ENCODE measurements at places on chromosomes 12 and 14.
A peak's percentile ranks its signal among the peaks of the same experiment; 100 is the strongest.

- DNase-seq: no peak
Observed at GRCh38 chr12:132400011-132400641, 70.7 kb upstream of the GALNT9 start.

- no peak for DNase-seq
Observed at GRCh38 chr14:66503532-66503931, 4.4 kb upstream of the GPHN start.

DNA sequence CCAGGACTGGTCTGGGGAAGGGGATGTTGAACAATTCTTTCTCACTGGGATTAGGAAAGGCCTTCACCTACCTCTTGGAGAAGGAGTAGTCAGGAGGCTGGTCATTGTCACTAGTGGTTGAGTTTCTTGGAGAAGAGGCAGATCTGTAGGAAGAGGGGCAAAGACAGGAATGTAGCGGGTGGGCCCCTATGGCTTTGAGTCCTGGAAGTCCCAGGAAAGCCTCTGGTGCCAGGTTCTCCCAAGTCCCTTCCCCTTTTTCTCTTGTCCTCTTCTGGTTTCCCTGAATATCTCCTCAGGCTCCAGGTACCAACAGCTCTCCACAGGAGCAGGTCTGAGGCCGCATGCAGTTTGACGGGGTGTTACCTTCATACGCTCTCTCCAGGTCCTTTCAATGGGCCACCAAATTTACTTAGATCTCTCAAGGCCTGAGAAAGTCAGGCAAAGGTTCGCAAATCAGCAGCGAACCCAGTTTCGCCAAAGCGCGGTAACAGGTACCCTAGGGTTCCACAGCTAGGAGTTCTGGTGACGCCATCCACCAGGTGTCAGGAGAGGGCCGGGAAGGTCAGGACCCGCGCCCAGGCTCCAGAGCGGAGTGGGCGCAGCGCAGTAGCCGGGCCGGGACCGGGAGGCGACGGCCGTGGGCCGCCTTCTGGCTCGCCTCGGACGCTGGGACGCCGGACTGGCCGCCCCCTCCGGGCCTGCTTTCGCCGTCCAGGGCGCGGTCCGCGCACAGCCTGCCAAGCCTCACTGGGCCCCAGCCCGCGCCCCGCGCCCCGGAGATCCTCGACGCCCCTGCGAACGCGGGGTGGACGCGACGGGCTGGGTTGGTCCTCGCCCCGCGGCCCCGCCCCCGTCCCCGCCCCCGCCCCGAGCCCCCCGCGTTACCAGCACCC, 795 bp downstream of the SMAGP start:
- peak; percentile 43 for DNase-seq

- no peak for DNase-seq
Observed at GRCh38 chr12:62963486-62964041, 28.6 kb upstream of the PPM1H start.

DNA sequence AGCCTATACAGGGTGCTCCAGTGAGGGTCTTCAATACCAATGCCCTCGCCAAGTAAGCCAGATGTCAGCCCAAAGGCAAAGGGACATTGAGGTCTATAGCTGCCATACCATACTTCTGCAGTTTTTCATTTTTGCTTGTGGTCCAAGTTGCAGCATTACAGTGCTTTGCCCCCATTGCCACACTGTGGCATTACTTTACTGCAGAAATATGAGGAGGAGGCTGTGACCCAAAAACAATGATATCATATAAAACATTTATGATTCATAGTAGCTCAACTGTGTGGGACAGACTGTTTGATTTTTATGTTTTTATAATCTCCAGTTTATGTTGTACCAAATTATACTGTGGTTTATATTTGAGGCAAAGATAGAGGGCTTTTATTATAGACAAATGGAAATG, 64.1 kb downstream of the KIAA0586 start:
- no peak for DNase-seq

DNA sequence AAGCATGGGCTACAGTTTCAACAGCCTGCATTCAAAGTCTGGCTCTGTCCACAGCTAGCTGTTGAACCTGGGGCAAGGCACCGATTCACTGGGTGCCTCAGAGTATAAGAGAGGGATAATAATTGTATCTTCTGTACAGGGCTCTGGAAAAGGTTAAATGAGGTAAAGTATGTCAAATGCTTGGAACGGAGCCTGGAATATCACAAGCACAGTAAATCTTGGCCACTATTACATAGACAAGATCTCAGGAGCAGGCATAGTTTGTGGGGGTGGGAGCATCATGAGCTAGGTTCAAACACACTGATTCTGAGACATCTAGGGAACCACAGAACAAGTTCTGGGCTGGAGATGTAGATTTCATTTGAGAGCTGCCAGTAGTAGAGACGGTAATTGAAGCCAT, 203.7 kb upstream of the NUDT4 start:
- DNase-seq: no peak

DNA sequence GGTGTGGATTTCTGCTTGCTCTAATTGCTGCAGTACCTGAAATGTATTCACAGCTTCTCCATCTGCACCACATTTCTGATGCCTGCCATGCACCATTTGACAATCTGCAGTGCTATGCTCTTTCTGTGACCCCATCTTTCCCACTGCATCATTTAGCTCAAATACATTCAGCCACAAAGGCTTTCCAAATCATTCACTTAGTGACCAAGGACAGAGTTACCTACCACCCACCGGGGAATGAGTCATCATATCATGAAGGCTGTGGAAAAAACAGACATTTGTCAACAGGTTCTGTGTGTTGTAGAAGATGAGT, 465.5 kb upstream of the ATP2B1 start:
- no peak for DNase-seq

GRCh38 chr14:84095681-84096080, 1434.3 kb upstream of the FLRT2 start:
- DNase-seq: no peak

DNA sequence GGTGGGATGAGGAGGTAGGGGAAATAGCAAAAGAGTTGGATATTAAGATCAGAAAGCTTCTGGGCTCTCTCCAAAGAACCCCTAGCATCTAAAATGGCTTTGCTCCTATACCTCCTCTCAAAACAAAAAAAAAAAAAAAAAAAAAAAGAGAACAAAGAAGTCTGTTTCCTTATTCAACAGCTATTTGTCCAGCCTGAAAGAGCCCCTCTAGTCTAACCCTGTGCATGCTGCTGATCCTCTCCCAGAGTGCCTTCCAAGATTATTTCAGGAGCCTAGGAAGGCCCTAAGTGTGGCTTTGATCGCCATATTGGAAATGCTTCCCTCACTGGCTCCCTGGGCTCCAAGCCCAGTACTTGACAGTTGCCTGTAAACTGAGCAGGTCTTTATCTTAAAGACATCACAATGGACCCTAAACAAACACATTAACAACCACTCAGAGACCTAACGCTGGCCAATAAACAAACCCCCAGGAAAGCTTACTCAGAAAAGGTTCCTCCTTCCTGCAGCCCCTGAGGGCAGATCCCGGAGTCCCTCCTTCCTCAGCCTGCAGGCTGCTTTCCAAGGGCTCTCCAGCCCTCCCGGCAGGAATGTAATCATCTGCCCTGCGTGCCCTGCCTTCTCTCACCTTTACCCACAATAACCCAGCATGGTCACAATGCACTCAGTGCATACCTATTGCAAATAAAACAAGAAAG, 17.4 kb upstream of the COL2A1 start:
- DNase-seq: no peak

GRCh38 chr14:36498938-36499337, 21.1 kb downstream of the NKX2-1 start:
- no peak for DNase-seq

DNA sequence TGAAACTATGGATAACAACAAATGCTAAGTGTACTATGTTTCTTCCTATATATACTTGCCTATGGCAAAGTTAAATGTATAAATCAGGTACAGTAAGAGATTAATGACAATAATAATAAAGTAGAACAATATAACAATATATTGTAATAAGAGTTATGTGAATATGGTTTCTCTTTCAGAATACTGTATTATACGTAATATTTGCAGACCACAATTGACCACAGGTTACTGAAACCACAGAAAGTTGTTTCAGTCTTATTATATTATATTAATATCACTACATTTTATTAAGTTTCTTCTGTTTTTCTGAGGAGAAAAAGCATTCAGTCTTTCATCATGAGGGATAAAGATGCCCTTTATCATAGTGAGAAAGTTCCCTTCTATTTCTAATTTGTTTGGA, 131.2 kb downstream of the EML1 start:
- no peak for DNase-seq

DNA sequence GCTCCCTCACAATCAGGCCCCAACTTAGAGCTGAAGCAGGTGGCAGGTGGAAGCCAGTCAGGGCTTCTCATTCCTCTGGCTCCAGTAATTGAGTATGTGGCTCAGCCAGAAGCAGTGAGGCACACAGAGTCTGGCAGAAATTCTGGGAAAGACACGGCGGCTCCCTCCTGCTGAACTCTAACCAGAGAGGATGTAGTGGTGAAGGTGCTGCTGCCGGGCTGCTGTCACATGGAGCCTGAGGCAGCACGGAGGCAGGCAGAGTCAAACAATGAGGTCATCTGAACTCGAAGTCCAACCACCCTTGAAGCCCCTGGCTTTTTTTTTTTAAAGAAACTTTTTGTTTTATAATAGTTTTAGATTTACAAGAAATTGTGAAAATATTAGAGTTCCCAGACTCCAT, 33.4 kb upstream of the SMOC1 start:
- DNase-seq: no peak

- no peak for DNase-seq
Observed at GRCh38 chr12:89875225-89875624, 166.6 kb upstream of the ATP2B1 start.

DNA sequence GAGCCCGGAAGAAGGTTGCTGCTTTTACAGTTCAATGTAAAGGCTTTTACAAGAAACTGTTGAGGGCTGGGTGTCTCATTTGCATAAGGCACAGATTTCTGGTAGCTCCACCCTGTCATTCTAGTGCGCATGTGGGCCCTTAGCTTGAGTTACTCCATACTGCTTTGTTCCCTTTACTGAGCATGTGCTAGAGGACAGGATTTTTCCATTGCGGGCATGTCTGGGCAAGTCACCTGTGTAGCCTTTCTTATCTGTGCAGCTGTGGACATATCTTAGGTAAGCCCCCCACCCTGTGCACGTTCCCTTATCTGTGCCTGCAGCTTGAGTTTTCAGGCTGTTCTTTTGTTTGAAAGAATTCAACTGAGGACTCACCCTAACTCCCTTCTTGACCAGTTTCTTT, 56.2 kb upstream of the ARHGAP5 start:
- DNase-seq: no peak

GRCh38 chr14:102007916-102008418, 43.6 kb downstream of the DYNC1H1 start:
- DNase-seq: no peak

- no peak for DNase-seq
Observed at GRCh38 chr14:102188187-102188586, 48.5 kb downstream of the WDR20 start.

DNA sequence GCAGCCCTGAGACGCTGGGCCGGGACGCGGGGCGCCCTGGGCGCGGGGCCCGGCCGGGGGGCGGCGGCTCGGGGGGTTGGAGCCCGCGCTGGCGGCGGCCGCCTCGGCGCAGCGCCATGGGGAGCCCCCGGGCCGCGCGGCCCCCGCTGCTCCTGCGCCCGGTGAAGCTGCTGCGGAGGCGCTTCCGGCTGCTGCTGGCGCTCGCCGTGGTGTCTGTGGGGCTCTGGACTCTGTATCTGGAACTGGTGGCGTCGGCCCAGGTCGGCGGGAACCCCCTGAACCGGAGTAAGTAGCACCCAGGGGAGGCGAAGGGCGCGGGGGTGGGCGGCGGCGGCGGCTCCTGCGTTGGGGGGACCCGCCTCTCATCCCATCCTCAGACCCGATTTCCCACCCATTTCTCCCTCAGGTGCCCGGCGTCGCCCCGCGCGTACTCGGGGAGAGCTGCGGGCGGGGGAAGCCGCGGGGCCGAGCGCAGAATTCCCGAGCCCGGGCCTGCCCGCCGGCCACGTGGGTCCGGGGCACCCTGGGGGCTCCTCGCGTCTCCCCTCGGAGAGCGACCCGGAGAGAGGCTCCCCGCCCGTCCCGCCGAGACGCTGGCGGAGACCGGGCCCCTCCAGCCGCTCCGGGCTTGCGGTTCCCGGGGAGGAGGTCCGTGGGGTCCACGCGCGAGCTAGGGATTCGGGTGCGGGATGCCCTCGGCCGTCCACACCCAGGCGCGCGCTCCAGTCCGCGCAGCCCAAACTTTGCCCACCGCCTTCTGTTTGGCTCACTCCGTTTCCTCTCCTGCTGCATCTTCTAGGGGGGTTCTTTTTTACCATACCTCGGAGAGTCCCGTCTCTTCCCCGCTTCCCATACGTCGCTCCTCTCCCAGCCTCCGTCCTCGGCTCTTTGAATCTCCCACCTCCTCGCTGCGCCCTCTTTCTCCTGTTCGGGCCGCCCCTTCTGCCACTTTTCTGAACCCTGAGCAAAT, 807 bp downstream of the B4GALNT3 start:
- DNase-seq: peak; percentile 35

DNA sequence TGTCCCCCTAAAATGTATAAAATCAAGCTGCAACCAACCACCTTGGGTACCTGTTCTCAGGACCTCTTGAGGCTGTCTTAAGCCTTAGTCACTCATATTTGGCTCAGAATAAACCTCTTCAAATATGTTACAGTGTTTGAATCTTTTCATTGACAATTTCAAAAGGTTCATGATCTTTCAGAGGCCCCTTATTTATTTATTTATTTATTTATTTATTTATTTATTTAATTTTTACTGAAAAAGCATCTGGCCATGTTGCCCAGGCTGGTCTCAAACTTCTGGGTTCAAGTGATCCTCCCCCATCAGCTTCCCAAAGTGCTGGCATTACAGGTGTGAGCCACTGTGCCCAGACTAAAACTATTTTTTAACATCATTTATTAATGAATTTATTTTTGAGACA, 8.2 kb upstream of the NUDT4 start:
- DNase-seq: no peak

- DNase-seq: no peak
Observed at GRCh38 chr12:6084261-6084968, 40.1 kb downstream of the VWF start.

DNA sequence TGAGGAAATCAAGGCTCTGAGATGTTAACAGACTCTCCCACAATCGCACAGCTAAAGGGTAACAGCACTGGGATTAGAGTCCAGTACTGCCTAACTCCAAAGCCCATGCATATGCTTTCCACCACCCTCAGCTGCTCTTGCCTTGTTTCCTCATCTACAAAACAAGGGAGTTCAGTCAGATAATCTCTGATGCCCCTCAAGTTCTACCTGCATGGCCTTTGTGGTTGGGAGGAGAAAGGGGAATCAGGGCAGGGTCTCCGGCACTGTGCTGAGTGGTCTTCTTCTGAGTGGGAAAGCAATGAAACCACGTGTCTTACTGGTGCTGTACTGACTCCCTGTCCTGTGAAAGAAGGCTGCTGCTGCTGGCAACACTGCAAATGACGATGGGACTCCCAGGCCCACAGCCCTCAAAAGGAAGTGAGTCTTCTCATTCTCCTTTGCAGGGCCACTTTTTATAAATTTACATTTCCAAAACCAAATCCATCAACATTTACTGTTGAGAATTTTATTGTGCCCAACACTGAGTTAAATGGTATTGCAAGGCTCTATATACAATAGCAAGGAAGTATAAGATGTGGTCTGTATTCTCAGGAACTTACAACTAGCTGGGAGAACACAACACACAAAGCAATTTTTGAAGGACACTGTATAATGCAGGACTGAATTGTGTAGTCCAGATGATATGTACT, 19.7 kb upstream of the DUSP16 start:
- DNase-seq: no peak

GRCh38 chr12:8609061-8609570, 3.5 kb downstream of the AICDA start:
- peak; percentile 42 for DNase-seq

- DNase-seq: no peak
Observed at GRCh38 chr12:24838531-24838950, 110.4 kb downstream of the BCAT1 start.

Measured in head of caudate nucleus (tissue), 42 donors.